Tibial artery (tissue), 4 donors: ENCODE measurements at places on chromosomes 11 and 22.

DNA sequence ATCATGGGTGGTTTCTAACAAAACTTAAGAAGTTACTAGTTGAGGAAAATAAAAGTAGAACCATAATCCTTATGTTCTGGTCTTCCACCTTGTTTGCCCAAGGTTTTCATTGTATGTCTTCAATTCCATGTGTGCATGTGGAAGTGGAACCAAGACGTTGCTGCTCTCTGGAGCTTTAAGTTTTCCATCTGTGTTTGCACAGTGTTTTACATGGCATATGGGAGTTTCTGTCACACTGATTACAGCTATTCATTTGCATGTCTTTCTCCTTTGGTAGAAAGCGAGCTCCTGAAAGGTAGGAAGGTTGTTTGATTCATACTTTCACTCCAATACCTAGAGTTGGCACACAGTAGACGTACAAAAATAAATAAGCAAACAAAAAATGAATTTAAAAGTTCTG, 112.6 kb upstream of the LUZP2 start:
- no peak for DNase-seq

- no peak for DNase-seq
Measured at GRCh38 chr11:44857490-44858090, 93.1 kb downstream of the TP53I11 start.

DNA sequence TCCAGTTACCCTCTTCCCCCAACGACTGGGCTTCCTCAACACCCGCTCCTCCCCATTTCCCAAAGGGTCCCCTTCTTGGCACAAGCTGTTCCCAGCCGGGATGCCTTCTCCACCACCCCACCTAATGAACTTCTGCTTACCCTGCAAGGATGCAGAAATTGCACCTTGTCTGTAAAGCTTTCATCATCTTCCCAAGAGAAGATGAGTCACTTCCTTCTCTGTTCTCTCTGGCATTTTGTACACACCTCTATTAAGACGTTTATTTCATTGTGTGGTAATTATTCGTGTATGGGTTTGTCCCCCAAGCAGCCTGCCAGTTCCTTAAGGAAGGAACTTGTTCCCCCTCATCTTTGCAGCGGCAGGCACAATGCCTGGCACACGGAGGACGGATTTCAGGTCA, 351.1 kb downstream of the CADM1 start:
- no peak for DNase-seq

- DNase-seq: no peak
Measured at GRCh38 chr11:62719302-62719978, 7.8 kb downstream of the HNRNPUL2 start.

DNA sequence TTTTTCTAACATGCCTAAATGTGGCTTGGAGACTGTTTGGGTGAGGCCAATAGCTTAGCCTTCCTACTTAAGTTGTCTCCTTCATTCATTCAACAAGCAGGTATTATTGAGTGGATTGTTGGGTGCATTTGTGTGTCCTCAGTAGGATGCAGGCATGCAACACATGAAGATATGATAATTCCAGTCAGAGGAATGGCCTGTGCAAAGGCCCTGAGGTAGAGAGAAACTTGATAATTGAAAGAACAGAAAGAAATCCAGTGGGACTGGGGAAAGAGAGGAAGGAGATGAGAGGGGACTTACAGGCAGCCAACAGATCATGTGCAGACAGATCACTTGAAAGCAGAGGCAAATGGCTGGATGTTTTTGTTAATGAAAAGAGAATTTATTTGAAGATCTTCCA, 15.3 kb upstream of the PRAME start:
- no peak for DNase-seq

DNA sequence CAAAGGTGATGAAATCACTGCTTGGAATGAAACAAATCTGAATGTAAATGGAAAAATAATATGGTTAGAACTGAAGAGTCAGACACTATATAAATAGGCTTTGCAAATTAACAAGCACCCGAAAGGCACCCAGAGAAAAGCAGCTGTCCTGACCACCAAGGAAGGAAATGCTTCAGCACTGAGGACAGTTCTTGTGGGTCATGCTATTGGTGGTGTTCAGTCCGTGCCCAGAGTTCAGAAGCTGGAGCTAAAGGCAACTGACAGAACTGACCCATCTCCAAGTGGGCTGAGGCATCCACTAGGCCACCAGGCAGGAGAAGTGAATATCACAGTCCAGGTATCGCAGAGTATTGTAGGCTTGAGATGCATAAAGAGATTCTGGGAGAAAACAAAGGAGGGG, 208.9 kb downstream of the OPCML start:
- DNase-seq: no peak

GRCh38 chr11:114059278-114059983, at the start of gene ZBTB16:
TSS of gene ZBTB16 (plus strand) at chr11:114059711. CDS start at chr11:114063301, 3,590 bp downstream.
- DNase-seq: peak; percentile 95

DNA sequence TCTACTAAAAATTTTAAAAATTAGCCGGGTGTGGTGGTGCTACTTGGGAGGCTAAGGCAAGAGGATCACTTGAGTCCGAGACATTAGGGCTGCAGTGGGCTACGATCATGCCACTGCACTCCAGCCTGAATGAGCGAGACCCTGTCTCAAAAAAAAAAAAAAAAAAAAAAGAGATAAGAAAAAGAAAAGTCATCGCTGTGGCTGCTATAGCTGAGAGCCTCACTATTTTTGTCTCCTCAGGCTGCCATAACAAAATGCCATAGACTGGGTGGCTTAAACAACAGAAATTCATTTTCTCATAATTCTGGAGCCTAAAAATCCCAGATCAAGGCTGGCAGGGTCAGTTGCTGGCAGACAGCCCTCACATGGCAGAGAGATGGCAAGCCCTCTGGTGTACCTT, 30.1 kb upstream of the DEPDC7 start:
- no peak for DNase-seq

GRCh38 chr11:772429-773390, 4.6 kb downstream of the GATD1 start:
- DNase-seq: no peak

- DNase-seq: no peak
Measured at GRCh38 chr11:114986365-114986764, 308.0 kb downstream of the NXPE2 start.

GRCh38 chr22:29320546-29320945, 5.0 kb upstream of the RASL10A start:
- no peak for DNase-seq

GRCh38 chr22:37753746-37754145, 54.0 kb upstream of the GCAT start:
- DNase-seq: no peak

DNA sequence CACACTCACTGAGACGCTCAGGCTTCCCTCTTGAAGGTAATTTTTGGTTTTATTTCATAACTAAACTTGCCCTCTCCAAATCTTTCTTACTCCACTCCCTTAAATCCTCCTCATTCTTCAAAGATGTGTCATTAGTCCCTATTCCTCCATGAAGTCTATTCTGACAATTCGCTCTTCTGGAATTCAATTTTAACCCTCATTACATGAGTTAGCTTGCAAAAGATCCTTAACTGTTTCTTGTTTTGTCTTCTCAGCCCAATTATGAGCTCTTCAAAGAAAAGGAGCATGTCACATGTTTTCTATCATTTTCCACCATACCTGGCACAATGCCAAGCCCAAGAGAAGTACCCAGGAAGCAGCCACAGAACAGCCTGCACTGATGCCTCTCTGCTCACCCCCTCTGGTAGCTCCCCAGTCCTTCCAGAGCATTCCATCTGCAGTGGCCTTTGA, 13.0 kb downstream of the GALNT18 start:
- no peak for DNase-seq

DNA sequence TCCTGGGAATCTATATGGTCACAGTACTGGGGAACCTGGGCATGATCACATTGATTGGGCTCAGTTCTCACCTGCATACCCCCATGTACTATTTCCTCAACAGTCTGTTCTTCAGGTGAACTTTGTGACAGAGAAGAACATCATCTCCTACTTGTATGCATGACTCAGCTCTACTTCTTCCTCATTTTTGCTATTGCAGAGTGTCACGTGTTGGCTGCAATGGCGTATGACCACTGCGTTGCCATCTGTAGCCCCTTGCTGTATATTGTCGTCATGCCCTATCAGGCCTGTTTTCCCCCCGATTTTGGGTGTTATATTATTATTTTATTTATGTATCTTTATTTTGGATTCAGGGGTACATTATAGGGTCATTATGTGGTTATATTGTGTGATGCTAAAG, 2.4 kb upstream of the OR8G1 start:
- no peak for DNase-seq

GRCh38 chr11:75814677-75815344, at the start of gene UVRAG:
TSS of gene UVRAG (plus strand) at chr11:75815210. CDS start at chr11:75815408, 198 bp downstream.
- DNase-seq: peak; percentile 99

DNA sequence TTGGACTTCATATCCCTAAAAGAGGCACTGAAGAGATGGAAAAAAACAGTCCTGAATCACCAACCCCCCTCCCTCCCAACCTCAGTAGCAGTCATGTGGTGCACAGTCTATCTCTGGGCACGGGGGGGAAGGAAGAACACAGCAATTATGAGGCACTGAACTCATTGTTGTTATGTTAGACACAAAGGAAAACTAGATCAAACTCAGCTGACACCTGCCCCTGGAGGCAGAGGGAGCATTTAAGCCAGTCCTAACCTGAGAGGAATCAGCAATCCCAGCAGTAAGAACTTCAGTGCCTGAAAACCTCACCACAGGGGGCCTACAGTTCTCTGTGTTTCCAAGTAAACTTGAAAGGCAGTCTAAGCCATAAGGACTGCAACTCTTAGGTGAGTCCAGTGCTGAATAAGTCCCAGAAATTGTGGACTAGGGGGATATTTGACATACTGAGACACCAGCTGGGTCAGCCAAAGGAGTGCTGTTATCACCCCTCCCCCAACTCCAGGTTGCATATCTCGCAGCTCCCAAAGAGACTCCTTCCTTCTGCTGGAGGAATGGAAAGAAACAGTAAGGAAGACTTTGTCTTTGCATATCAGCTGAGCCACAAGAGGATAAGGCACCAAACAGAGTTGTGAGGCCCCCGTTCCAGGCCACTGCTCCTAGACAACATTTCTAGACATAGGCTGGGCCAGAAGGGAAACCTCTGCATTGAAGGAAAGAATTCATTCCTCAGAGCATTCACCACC, 72.5 kb downstream of the GLYATL1 start:
- DNase-seq: no peak

DNA sequence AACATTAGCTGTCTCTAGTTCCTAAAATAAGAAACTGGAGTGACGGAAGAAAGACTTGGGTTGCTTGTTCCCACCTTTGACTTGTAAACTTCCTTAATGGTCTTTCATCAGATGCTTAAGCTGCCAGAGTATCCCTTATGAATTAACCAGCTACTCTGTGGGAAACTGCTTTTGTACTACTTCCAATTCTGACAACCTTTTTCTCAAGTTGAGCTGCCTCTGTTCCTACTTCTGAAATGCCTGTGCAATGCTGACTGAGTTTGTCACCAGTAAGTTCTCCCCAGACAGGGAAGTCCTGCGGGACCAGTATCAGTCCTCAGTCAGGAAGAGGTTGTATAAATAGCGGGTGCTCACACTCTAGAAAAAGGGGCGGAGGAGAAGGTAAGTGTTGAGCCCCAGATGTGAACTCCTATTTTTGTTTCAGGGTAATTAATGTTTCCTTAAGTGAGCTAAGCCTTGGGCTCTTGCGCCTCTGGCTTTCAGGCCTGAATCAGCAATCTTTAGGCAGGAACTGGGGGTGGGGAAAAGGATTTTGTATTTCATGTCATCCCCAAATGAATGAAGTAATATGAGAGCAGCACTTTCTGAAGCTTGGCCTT, 67.2 kb downstream of the CECR2 start:
- no peak for DNase-seq

DNA sequence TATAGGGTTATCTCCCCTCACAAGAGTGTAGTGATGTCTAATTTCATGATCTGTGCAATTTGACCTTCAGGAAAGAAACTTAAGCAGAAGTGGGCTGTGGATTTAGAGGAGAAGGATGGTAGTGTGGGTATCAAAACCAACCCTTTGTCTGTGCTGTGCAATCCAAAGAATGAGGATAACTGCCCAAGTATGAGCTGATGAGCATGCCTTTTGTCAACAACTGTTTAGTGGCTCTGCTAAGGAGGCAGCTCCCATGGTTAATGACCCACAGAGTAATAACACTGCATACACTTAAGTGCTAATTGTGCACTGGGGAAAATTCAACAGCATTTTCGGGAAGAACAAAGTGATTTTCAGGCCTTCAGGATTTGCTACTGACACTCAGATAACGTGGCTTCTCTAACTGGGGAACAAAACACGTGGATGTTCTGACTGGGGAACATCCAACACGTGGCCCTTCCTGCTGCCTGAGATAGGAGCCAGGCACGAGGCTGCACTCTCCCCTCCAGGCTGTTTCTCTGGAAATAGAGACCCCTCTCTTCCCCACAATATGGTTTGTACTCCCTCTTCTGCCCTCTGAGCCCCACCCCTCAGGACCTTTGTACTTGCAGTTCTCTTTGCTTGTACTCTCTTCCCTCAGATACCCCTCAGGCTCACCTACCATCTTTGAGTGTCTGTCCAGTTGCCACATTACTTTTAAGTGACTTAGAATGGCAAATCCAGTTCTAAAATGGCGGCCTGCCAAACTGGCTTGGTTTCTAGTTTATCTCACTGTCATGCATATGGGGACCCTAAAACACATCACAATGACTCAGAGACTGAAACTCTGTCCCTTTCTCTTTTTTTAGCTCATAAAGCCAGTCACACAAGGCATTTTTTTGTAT, 234.9 kb upstream of the POU2AF2 start:
- no peak for DNase-seq

DNA sequence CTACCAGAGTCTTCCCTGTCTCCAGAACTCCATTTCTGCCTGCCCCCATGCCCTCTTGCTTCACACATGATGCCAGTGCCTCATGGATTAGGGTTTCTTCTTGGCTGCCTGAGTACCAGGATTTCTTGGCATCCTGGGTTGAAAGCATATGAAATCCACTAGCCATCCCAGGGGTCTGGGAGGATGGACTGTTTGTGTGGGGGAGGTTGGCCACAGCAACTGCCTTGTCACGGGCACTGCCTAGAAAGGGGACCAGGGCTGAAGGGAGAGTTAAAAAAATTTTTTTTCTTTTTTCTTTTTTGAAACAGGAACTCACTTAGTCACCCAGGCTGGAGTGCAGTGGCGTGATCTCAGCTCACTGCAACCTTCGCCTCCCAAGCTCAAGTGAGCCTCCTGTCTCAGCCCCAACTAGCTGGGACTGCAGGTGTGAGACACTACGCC, 4.2 kb downstream of the USP35 start:
- peak; percentile 52 for DNase-seq

DNA sequence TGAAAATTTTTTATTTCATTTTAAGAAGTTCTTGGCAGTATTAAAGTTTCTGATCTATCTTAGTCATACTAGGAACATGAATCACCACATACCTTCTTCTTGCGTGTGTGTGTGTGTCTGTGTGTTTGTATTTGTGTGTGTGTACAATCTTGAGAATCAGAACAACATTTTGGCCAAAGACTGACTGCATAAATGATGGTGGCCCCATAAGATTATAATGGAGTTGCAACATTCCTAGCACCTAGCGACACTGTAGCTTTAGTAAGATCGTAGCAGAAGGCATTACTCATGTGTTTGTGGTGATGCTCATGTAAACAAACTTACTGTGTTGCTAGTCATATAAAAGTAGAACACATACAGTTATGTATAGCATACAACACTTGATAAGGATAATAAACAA, 205.4 kb downstream of the FAM76B start:
- no peak for DNase-seq

- no peak for DNase-seq
Measured at GRCh38 chr22:22616636-22617035, 27.8 kb upstream of the GGTLC2 start.

GRCh38 chr11:33557201-33557600, 143.4 kb downstream of the C11orf91 start:
- no peak for DNase-seq

GRCh38 chr11:117823946-117824420, 561 bp downstream of the FXYD2 start:
- DNase-seq: peak; percentile 76
